ENCODE measurements at places on chromosomes 2 and 18. TPM values are rescaled to one million over a fixed set of nuclear protein-coding genes. Genes with fewer than 3 reads are reported as not detected.

Gene SAG
- 0.05 TPM for total RNA-seq

Gene CERKL
- total RNA-seq = not detected

Gene PROC
- not detected for total RNA-seq

Gene DOK6
- total RNA-seq = not detected

Gene SMAD4
- 90.0 TPM for total RNA-seq

Gene STARD6
- not detected for total RNA-seq

Gene IL36RN
- not detected for total RNA-seq

Gene ZNF396
- 0.18 TPM for total RNA-seq

Gene MPP4
- not detected for total RNA-seq

Gene SCG2
- total RNA-seq = not detected

Gene POTEJ
- total RNA-seq = not detected

Gene B3GNT7
- 0.07 TPM for total RNA-seq

Gene FEV
- total RNA-seq = not detected

Gene INHA
- total RNA-seq = not detected

Gene DNAH6
- 2.6 TPM for total RNA-seq

All from activated naive CD4-positive, alpha-beta T cell treated with anti-CD3 and anti-CD28 coated beads, Interleukin-2, amount 50 U/mL, for 72 hours (primary cell).